ENCODE measurements at places on chromosomes 12 and 14. TPM values are rescaled to one million over a fixed set of nuclear protein-coding genes. Genes with fewer than 3 reads are reported as not detected.

RFLNA gene
- 5.7 TPM for total RNA-seq

GLIPR1L1 gene
- total RNA-seq, result not detected

CD9 gene
- 364 TPM for total RNA-seq

SMCO3 gene
- total RNA-seq, result 1.2 TPM

CLEC6A gene
- total RNA-seq, result not detected

TXNDC16 gene
- total RNA-seq, result 4.9 TPM

TGFB3 gene
- 12.0 TPM for total RNA-seq

FAM181A gene
- not detected for total RNA-seq

CLBA1 gene
- total RNA-seq, result 12.1 TPM

RPL10L gene
- total RNA-seq, result not detected

ACOT6 gene
- not detected for total RNA-seq

SRRM4 gene
- not detected for total RNA-seq

HEBP1 gene
- 26.4 TPM for total RNA-seq

STAT2 gene
- 229 TPM for total RNA-seq

PRB3 gene
- not detected for total RNA-seq

KCNH3 gene
- 0.33 TPM for total RNA-seq

KRT79 gene
- total RNA-seq, result not detected

ETV6 gene
- 11.4 TPM for total RNA-seq

CPNE6 gene
- total RNA-seq, result not detected

CCDC59 gene
- 28.1 TPM for total RNA-seq

BCL11B gene
- total RNA-seq, result under 0.01 TPM

NEUROD4 gene
- not detected for total RNA-seq

KRT83 gene
- not detected for total RNA-seq

SLC5A8 gene
- not detected for total RNA-seq

OR5AU1 gene
- total RNA-seq, result not detected

TMCC3 gene
- total RNA-seq, result 0.53 TPM

PIP4P1 gene
- 22.4 TPM for total RNA-seq

TAS2R9 gene
- not detected for total RNA-seq

RIPK3 gene
- total RNA-seq, result not detected

TMEM119 gene
- total RNA-seq, result 3.9 TPM

RD3L gene
- total RNA-seq, result not detected

FGF6 gene
- total RNA-seq, result not detected

LRIG3 gene
- total RNA-seq, result 29.3 TPM

Data from smooth muscle cell of the pulmonary artery (primary cell).